ENCODE measurements at places on chromosomes 5 and 9.

- DNase-seq = no peak
Measured at GRCh38 chr9:136290508-136291000, 13.3 kb downstream of the CCDC187 start.

GRCh38 chr5:176735383-176736265, 74.7 kb upstream of the UNC5A start:
- no peak for DNase-seq

- no peak for DNase-seq
Measured at GRCh38 chr5:98349990-98350365, 423.5 kb upstream of the RGMB start.

- peak; percentile 86 for DNase-seq
Measured at GRCh38 chr9:129382281-129383018, 204.4 kb upstream of the IER5L start.

- peak; percentile 83 for DNase-seq
Measured at GRCh38 chr9:18910916-18911315, 122.1 kb downstream of the SAXO1 start.

GRCh38 chr9:116112236-116112635, 41.4 kb upstream of the PAPPA start:
- DNase-seq = no peak

GRCh38 chr9:33233626-33234342, 6.2 kb upstream of the SPINK4 start:
- peak; percentile 34 for DNase-seq

GRCh38 chr5:108528655-108529054, 146.8 kb upstream of the FBXL17 start:
- no peak for DNase-seq

- DNase-seq = no peak
Measured at GRCh38 chr5:5788793-5789192, 366.3 kb downstream of the ICE1 start.

DNA sequence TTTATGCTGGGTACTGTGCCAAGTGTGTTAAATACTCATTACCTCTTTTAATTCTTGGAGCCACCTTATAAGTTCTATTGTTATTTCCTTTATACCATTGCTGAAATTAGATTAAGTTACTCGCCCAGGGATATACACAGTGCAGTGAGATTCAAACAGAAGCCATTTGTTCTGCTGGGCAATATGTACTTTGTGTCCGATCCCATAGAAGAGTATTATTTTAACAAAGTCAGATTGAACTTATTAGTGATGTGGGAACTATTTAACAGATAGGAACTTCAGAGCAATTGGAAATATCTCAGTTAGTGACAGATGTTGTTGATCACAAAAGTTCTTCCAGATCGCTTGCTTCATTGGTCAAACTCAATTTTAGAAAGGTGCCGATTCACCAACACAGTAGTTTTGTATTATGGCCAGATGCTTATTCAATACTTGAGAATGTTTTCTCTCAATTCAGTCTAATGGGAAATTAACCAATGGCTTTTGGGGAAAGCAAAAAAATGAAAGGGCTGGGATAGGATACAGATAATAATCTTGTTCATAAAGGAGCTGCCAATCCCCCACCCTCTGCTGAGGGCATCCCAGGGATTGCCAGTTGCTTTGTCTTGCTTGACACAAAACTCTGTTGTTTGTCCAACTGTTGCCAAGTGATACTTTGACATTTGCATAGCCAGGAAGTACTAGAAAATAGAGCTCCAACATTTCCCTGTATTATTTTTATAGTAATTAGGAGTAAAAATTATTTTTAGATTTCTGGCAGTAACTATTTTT, 94.8 kb upstream of the SEMA6A start:
- no peak for DNase-seq

DNA sequence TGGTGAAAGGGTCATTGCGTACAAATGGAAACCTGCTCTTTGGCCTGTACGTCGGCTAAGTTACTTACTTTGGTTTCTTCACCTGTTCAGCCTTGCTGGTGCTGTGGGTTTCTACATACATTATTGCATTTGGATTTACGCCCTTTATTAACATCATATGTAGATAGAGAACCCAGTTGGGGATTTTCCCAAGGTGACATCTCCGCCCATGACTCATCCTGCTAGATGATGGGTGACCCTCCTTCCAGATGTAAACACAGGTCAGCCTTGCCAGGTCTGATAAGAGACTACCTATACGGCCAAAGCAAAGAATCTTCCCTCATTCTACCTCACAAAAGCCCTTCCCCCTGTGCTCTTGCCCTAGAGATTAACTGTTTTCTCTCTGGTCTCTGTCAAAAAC, 360.9 kb downstream of the KDM4C start:
- DNase-seq = no peak

DNA sequence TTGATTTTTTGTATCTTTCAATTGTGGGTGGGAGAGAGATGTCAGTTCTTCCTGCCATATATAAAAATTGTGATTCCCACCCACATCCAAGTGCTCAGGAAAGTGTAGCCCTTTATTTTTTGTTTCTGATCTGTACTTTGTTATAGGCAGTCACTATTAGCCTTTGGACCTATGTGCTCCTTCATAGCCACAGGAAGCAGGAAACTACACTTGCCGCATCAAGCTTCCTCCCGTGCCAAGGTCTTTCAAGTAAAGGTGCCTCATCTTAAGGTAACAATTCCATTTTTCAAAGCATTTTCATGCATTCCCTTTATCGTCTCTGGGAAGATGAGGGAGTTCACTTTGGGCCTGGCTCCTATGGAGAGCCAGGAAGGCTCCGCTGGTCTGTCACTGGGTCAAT, 339.0 kb downstream of the DIRAS2 start:
- no peak for DNase-seq

DNA sequence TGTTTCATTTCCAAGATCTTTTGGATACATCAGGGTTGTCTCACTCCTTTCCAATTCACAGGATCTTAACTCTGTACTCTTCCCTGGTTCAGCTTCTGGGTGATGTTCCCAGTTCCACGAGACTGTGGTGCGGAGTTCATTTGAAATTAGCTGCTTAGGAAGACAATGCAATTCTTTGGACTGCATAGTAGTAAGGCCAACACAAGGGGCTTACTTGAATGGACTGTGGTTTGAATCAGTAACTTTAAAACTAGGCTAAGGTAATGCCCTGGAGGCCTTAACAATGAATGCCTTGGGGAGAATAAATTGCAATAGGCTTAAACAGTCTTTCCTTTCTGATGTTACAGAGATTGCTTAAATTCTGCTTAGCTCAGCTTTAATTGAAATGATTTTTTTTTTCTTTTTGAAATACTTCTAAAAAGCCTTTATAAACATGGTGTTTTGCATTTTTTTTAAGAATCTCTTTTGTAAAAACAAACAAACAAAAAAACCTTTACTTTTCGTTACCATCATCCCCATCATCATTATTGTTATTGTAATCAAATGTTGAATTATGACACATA, 133.8 kb upstream of the MEF2C start:
- DNase-seq = no peak

- DNase-seq = no peak
Measured at GRCh38 chr5:19874811-19875210, 113.2 kb downstream of the CDH18 start.

DNA sequence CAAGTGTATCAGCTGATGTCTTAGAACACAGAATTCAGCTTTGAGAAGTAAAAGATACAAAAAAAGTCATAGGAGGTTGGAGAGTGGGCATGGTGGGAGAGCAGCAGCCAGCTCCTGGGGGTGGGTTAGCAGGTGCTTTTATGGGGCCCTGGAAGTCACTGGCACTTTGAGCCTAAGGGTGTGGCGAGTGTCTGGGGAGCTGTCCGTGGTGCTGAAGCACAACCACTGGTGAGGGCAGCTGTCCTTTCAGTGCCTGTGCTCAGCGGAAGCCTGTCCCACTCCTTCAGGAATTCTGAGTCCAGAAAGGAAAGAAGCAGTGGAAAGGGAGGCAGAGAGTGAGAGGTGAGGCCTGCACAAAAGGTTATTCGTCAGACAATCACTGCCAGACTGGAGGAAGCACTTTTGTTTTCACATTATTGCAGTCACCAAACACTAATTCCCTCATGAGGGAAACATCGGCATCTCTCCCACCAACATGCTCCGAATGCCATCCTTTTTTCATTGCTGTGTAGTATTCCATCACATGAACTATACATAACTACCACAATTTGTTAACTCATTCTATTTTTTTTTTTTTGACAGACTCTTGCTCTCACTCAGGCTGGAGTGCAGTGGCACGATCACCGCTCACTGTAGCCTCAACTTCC, 59.4 kb upstream of the RAPGEF1 start:
- DNase-seq = no peak

- DNase-seq = peak; percentile 84
Measured at GRCh38 chr5:149735066-149735465, 5.0 kb downstream of the PPARGC1B start.

DNA sequence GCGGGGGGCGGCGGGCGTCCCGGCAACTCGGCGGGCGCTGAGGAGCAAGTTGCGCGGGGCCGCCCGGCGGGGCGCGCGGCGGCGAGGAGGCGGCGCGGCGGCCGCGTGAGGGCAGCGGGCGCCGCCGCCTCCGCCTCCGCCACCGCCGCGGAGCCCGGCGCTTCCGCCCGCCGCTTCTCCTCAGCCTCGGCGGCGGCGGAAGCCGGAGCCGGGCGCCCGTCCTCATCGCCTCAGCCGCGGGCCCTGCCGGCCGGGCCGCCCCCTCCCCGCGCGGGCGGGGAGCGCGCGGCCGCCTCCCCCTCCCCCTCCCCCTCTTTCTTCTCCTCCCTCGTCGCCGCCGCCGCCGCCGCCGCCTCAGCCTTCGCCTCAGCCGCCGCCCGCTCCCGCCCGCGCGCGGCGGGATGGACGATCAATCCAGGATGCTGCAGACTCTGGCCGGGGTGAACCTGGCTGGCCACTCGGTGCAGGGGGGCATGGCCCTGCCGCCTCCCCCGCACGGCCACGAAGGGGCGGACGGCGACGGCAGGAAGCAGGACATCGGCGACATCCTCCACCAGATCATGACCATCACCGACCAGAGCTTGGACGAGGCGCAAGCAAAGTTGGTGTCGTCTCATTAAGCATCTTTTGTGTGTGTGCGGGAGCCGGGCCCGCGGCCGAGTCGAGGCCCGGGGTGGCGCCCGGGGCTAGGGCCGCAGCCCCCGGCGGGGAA, at the start of gene PBX3:
PBX3 (plus strand) TSS at position 321 of the 712 bp plus-strand sequence.
- peak; percentile 35 for DNase-seq

GRCh38 chr5:2718115-2718514, 33.4 kb downstream of the IRX2 start:
- no peak for DNase-seq

DNA sequence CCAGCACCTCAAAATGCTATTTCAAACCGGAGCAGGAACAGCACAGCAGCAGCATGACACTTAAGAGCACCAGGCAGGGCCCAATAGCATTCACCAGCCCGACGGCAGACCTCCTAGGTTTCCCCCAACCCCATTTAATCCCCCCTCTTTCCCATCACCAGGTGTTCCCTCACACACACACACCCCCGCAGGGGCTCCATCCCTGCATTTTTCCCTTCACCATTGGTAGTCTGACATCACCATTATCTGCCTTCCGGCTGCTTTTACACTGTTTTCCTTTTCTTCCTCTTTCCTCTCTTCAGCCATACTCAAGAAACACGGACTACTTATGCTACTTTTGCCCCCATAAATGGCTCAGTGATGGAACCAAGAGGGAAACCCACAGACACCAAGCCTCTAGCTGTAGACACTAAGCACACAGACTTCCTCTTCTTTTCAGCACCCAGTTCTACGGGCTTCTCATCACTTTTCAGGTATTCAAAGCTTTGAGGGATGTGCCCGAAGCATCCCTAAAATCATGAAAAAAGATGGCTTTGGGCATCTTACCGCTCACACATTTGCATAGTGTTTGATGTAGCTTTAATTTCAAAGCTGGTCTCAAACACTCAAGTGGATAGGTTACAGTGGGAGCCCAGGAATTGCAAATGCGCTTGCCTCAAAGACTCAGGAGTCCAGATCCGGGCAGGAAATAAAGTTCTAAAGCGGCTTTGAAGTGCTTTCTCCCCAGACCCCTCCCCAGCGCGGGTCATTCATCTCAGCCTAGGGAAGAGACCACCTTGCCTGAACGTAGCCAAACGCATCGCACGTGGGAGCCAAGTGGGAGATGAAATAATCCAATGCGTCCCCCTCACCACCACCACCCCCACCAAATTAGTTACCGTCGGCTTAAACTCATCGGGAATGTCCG, 141.5 kb downstream of the TSSK1B start:
- no peak for DNase-seq

DNA sequence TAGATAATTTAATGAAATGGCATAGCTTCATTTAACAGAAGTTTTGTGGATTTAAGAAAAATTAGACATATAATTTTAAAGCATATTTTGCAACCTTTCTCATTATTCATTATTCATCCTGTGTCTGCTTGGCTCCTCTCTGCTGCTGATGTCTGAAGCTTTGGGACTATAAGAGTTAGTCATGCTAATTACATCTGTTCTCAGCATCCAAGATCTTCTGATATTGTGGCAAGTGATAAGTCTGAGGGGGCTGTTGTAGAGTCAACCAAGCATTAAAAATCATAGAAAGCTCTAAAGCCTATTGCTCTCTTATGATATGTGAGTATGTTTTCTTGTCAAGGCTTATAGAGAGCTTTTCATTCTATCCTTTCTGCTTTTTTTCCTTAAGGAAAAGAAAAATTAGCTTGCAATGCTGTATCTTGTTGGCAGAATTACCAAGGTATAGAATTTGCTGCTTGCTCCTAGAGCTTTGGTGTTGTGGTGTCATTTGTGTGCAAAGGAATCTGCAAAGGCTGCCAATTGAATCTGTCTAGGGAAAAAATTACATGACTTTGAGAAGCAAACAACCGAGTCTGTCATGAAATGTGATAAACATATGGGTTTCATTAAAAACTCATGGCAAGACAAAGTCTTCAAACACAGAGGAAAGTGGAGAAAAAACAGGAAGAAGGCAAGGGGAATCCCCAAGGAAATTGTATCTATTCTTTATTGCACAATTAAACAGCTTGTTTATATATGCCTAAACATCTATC, 156.1 kb upstream of the DAB2 start:
- no peak for DNase-seq

DNA sequence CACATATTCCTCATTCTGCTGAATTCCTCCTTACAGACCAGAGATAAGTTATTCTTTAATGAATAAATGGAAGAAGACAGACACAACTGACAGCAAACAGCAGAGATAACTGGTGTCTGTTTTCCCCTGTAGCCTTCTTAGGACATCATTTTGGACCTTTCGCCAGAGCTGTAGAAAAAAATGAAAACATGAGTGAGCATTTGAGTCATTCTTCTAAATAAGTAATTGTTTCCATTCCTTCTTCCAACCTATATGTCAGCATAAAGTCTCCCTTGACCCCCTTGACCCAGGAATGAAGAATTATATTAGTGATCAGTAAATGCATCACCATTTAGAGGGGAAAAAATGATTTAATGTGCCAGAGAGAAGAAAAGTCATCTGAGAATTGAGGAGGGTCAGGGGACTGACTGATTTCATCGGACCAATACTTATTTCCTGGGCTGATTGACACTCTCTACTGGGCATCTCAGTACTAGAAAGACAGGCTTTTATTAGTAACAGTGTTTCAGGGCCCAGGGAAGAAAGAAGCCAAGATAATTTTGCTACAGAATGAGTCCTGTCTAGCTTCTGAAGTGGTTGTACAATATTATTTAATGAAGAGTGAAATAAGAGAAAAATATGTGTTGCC, 597.0 kb downstream of the PSAT1 start:
- no peak for DNase-seq

DNA sequence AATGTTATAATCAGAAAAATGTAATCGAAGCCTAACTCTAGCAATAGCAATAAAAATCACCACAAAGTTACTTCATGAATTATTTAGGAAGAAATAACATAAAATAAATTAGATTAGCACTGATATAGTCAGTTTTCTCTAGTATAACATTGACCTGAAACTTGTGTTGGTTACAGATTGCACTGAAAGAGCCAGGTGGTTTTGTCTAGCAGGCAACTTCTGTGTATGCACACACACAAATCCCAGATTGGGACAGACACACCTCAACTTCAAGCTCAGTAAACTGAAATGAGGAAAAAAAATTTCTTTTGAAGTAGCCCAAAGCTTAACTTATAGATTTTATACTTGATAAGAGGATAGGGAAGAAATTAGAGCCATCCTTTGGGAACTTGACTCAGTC, 129.3 kb downstream of the EFNA5 start:
- DNase-seq = no peak
